ENCODE measurements at places on chromosomes 5 and 9.

DNA sequence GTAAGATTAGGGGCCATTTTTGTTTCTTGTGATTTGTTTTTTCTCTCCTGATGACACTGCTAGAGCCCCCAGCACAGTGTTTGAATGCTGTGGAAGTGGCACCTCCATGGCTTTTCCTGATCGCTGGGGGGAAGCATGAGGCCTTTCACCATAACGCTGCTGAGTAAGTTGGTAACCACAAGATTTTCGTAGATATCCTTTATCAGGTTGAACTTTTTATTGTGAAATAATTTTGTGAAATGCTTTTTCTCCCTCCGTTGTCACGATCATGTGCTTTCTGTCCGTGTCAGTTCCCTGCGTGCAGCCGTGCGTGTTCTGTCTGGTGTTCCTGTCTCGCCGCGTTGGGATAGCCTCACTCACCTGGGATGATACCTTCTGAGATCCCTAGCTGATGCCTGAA lies 59.4 kb downstream of the EHMT1 start:
- DNase-seq: no peak

GRCh38 chr5:122480146-122480545 lies 168.1 kb downstream of the SNCAIP start:
- no peak for DNase-seq

DNA sequence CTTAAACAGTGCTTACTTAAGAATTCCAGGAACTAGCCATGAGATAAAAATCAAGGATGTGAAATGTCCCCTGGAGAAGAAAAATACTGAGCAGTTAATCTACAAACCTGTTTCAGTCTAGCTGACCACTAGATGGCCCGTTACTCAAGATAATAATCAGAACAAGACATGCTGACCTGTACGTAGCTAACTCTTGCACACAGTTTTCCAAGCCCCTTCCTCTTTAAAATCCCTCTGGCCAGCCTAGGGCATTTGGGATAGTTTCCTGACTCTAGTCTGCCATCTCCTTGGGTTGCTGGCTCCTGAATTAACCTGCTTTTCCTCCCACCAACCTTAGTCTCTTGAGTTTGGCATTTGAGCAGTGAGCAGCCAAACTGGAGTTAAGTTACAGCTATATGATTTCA lies 59.2 kb upstream of the TRAF1 start:
- DNase-seq: peak; percentile 16

DNA sequence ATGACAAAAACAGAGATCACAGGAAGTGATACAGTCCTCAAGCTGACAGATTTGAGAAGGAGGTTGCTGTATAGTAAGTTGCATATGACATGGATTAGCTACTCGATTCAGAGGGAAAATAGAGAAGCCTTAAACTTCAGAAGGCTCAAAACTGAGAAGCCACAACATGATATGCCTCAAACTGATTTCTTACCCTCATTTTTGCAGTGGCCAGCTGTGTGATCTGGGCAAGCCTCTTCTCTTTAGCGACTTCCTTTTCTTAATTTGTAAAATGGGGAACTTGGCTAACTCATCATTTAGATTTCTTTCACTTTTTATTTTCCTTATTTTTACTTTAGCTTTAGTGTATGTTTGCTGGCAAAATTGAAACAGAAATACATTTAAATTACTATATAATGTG lies 421.1 kb downstream of the KIF4B start:
- DNase-seq: no peak

DNA sequence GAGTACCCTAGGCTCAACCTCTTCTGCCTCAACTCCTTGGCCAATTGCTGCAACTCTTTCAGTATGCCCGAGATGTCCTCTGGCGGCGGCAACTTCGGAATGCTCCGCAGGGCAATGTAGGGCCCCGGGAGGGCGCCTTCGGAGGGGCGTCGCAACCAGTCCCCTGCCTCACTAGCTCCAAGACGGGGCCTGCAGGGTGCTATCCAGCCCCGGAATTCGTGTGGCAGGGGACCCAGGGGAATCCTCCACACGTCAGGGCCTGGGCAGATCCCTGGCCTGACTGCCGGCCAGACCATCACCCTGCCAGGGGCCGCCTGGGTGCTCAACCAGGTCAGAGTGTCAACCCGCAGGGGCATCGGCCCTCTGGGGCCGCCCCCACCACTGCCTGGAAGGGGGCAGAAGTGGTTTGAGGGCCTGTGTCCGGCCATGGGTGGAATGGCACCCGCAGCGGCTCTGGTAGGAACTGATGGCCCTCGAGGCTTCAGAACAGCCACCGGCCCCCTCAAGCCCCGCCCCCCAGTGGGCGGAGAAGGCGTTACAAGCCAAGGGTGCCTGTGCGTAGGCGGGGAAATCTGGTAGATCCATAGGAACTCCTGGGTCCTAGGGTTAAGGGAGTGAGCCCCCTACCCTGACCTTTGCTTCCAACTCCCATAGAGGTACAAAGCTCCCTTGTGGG lies at the start of gene POU5F2:
POU5F2 (minus strand) TSS at position 465 of the 676 bp plus-strand sequence; CDS start at position 428, 37 bp downstream.
- no peak for DNase-seq

All from Calu3 (cell line).